ENCODE measurements at places on chromosomes 1 and 21.

GRCh38 chr1:9346566-9346965 is 53.9 kb downstream of the SPSB1 start:
- no peak for DNase-seq

- no peak for DNase-seq
Measured at GRCh38 chr1:161743231-161743630, 6.4 kb upstream of the DUSP12 start.

DNA sequence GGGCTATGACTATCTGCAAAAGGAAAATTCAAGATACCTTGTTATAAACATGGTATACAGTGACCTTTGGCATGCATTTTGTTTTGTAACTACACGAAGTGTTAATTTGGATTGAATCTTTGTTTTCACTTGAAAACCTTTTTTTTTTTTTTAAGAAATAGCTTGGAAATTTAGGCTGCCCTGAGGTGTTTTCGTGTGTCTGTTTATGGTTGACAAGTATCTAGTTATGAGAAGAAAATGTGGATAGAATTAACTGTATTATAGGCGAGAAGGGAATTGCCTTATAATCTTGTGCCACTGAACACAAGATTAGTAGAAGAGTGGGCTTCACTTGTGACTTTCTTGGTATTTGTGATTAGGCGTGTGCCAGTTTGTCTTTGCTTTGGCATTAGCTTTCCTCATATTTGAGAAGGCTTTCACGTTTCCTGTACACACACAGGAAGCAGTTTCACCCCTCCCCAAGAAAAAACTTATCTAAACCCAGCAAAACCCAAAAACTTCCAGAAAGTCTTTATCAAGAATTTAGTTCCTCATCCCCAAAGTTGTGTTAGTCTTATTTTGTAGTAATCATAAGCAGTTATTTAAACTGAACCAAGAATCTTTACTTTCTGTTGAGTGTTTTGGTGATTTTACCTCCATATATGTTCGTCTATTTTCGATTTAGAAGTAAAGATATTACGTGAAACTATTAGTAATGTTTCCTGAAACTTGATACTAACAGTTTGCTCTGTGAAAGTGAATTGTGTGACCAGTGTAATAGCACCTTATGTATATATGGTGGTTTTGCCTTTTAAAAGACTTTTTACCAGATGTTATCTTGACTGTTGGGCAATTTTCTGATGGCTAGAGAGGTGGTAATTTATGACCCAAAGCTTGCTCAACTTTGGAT is 3.8 kb downstream of the DYRK1A start:
- no peak for DNase-seq

GRCh38 chr1:178241057-178241456 is 147.2 kb downstream of the RASAL2 start:
- no peak for DNase-seq

GRCh38 chr1:217620814-217621213 is 10.1 kb downstream of the GPATCH2 start:
- DNase-seq = no peak

- DNase-seq = no peak
Measured at GRCh38 chr21:26138615-26139257, 31.8 kb downstream of the APP start.

- peak; percentile 84 for DNase-seq
Measured at GRCh38 chr1:81305997-81306452, 494.7 kb upstream of the ADGRL2 start.

DNA sequence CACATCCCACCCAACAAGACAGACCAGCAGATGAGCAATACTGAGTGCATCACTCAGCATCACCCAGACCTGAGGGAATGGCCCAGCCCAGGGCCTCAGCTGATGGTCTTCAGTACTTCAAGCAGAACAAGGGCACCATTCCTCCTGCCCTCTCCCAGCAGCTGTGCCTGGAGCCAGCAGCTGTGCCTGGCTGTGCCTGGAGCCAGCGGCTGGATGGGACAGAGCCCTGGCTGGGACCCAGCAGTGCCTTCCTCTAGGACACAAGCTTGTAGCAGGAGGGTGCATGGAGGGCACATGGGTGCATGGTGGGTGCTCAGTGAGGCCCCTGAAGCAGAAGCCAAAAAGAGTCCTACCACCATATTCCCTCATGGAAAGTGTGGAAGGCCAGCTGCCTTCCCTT is 583.8 kb downstream of the NPHP4 start:
- DNase-seq = no peak

- DNase-seq = no peak
Measured at GRCh38 chr1:177800400-177801088, 169.3 kb downstream of the SEC16B start.

DNA sequence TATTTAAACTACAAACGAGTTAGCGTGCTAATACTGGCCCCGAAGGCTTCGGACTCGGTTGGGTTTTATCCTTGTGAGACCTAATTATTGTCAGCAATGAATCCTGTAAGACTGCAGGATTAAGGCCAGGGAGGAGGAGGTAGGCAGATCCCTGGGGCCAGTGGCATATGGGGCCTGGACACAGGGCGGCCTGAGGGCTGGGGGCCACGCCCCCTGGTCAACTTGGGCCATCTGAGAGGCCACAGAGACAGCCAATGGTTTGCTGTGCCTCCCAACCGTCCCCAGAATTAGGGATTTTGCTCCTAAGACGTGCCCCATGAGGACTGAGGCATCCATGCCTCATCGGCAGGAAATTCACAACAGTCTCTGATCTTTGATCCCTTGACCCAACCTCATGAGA is 31.1 kb upstream of the DISP3 start:
- no peak for DNase-seq

DNA sequence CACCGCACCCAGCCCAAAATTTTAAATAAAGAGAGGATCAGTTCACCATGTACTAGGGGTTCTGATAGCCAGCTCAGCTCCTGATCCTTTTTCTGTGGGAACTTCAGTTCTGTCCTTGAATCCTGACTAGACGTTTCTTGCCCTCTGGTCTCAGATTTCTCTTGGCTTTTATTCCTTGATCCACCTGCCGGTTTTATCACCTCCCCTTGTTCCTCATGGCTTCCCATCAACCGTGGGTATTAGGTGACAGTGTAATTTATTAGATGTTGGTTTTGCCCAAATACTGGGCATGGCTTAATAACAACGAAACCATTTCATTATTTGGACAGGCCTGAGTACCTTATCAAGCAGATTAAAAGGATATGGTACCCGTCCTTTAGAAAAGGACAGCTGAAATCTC is 22.5 kb downstream of the SLC45A1 start:
- no peak for DNase-seq

DNA sequence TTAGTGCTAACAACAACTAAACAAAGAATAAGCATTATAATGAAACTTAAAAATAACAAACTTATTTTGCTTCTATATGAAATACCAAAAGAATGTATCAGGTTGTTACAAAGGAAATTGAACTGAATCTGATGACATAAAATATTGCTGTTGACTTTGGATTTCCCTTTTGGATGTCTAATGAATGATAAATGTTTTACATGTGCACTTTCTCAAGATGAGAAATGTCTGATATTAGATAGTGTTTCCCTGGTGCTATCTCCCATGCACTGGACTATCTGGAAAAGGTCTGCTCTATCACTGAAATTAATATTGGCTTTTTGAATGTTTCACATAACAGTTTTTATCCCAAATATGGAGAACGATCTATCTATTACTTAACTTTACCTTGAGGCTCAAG is 179.9 kb downstream of the HMCN1 start:
- no peak for DNase-seq

DNA sequence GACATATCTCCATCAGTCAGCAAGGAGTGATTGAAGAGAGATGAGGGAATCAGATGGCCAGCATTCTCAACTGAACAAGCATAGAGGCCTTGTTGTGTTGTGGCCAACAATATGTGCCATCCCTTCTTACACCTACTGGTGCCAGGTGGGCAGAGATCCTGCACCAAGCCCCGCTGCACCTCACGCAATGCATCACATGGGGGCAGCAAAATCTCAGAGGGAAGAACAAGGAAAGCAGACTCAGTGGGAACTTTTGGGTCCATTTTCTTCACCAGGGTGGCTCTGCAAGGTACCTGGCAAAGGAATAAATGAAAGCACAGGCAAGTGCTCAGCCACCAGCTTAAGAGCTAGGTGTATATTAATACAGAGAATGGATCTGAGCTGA is 33.2 kb downstream of the HSD3B2 start:
- no peak for DNase-seq

DNA sequence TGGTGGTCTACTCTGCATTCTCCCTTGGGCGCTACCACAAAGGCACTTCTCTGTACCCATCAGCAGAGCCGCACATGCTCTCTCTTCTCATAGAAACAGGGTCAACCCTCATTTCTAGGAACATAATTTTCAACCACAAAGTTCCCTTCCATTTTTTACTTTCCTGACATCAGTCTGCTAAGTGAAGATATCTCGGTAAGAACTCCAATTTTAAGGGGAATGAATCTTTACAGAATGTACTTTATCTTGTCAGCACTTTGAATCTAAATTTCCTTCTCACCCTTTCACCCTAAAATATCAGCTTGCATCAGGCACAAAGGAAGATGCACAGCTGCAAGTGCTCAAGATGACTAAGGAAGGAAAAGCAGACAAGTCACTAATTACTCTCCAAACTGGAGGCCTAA is 545.9 kb downstream of the SMYD3 start:
- DNase-seq = no peak

DNA sequence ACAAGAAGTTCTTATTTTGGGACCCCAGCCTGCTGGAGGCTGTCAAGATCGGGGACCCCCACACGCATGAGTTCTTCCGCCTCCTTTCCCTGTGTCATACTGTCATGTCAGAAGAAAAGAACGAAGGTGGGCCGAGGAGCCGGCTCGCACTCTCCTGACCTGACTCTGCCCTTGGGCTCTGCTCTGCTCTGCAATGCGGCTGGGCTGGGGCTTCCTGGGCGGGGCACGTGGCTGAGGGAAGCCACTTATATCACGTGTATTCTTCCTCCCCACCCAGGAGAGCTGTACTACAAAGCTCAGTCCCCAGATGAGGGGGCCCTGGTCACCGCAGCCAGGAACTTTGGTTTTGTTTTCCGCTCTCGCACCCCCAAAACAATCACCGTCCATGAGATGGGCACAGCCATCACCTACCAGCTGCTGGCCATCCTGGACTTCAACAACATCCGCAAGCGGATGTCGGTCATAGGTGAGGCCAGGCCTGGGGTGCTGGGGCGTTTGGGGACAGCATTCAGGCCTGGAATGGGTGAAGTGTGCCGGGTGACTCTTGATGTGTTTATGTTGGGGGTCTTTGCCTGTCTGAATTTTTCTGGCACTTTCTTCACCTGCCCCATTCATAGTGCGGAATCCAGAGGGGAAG is 17.6 kb downstream of the ATP8B2 start:
- no peak for DNase-seq

- no peak for DNase-seq
Measured at GRCh38 chr1:204114606-204115005, 37.2 kb downstream of the ETNK2 start.

- DNase-seq = no peak
Measured at GRCh38 chr1:41749991-41750745, 168.6 kb downstream of the HIVEP3 start.

DNA sequence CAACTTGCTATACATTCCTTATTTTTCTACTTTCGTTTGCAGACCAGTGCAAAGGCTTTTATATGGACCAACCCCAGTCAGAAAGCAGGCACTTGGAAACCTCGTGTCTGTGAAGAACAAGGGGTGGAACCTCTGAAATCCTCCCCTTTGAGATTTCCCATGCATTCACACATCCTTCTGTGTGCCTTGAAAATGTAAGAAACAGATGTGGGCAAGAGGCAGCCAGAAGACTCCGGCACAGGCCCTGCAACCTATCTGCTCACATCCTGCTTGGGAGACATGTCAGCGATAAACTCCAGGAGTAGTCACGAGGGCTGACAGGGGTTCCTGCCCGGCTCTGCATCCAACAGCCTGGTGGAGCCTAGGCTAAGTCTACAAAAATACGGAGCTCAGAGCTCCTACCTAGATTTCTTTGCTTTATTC is 42.5 kb downstream of the ETS2 start:
- no peak for DNase-seq

- DNase-seq = no peak
Measured at GRCh38 chr1:50634251-50634650, 211.0 kb upstream of the DMRTA2 start.

DNA sequence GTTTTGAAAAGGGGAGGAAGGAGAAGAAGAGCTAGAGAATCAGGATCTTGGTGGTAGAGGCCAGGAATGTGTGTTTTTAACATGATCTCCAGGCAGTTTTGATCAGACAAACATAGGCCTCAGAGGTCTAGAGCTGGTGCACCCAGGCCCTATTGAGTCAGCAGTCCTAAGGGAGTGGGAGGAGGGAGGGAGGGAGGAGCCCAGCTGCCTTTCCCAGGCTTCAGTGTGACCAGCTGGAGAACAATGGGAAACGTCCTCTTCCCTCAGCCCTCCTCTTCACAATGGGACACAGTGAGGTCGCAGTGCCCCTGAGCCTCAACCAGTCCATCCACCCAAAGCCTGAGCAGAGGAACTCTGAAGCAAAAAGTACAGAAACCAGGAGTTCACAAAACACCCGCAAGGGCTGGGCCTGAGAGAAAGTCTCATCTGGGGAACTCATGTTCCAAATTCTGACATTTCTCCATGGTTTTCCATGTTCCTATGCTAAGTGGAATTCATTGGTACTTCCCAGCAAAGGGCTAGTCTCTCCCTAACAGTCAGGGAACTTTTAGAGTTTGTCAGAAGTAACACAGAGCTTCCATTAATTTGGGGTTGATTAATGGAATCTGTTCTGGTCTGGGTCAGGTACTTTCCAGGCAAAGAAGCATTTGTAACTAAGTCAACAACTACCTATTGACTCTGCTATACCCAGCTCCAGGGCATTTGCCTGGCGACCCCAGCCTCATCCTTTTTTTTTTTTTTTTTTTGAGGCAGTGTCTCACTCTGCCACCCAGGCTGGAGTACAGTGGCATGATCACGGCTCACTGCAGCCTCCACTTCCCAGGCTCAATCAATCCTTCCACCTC is 37.5 kb downstream of the ELAPOR1 start:
- DNase-seq = peak; percentile 81

DNA sequence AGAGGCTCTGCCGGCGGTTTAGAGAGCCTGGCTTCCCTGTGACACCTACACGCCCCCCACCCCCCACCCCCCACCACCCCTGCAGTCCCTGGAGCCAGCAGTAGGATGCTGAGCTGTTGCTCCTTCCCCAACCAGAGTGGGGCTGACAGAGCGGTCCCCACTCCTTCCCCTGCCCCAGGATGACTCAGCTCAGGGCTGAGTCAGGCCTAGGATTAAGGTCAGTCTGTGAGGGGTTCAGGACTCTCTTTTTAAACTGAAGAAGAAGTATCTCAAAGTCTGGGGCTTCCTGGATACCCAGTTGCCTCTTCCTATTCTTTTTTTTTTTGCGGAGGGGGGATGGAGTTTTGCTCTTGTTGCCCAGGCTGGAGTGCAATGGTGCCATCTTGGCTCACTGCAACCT is 19.1 kb downstream of the DMBX1 start:
- no peak for DNase-seq

GRCh38 chr1:115078708-115079107 is 10.6 kb downstream of the TSPAN2 start:
- no peak for DNase-seq

GRCh38 chr21:42745511-42746239 is 92.3 kb downstream of the PDE9A start:
- no peak for DNase-seq

- peak; percentile 52 for DNase-seq
Measured at GRCh38 chr1:232627645-232628334, 2.1 kb downstream of the SIPA1L2 start.

- no peak for DNase-seq
Measured at GRCh38 chr1:37035796-37036666, 1.7 kb upstream of the GRIK3 start.
